Right lung (tissue), 10 donors: ENCODE measurements at places on chromosomes 16 and 17.
A peak's percentile ranks its signal among the peaks of the same experiment; 100 is the strongest.

DNA sequence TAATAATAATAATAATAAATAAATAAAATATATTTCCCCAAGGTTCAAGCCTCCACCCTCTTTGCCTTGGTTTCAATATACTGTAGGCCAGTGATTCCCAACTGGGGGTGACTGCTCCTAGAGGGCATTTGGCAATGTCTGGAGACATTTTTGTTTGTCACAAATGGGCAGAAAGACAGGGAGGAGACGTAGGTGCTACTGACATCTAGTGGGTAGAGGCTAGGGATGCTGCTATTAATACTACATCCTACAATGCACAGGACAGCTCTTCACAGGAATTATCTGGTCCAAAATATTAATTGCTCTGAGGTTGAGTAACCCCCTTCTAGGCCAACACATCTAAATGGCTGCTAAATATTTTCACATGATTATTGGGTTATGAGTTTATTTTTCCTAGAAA, 12.8 kb upstream of the PRR14 start:
- DNase-seq, result no peak

DNA sequence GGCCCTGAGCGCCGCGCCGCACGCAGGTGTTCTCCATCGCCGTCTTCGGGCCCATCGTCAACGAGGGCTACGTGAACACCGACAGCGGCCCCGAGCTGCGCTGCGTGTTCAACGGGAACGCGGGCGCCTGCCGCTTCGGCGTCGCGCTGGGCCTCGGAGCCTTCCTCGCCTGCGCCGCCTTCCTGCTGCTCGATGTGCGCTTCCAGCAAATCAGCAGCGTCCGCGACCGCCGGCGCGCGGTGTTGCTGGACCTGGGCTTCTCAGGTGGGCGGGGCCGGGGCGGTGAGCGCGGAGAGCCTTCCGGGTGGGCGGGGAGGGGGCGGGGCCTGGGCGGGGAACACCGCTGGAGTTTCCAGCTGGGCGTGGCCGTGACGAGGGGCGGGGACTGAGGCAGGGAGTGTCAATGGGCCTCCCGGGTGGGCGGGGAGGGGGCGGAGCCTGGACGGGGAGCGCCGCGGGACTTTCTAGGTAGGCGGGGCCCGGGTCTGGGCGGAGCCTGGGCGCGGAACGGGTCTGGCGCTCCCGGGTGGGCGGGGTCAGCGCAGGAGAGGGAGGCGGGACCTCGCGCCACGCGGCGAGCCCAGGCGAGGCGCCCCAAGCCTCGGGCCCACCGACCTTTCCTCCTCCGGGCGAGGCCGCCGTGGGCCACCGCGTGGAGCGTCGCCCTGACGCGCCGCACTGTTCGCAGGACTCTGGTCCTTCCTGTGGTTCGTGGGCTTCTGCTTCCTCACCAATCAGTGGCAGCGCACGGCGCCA, 2.4 kb downstream of the SYNGR3 start:
- DNase-seq, result peak; percentile 70

DNA sequence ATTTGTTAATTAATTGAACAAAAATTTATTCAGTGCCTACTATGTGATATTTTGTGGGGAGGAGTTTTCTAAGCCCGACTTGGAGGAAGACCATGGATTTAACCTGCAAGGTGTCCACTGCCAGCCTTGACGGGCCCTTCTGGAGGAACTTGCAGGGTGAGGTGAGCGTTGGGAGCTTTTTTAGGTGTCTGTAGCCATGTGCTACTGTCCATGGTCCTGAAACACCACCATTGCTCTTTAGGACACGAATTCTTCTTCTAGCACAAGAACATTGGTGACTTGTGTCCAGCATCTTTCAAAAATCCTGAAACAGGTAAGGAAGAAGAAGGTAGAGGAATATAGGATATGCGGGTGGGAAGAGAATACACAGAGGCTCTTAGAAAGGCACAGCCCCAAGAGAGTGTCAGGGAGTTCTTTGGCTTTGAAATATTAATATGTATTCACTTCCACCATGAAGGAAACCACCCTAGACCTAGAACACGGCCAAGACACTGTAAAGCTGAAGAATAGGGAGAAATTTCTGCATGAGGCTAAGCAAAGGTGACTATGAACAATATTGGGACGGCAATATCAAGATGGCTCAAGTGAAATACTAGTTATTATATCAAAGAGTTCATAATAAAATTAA, 27.9 kb upstream of the OR4D1 start:
- peak; percentile 51 for DNase-seq

DNA sequence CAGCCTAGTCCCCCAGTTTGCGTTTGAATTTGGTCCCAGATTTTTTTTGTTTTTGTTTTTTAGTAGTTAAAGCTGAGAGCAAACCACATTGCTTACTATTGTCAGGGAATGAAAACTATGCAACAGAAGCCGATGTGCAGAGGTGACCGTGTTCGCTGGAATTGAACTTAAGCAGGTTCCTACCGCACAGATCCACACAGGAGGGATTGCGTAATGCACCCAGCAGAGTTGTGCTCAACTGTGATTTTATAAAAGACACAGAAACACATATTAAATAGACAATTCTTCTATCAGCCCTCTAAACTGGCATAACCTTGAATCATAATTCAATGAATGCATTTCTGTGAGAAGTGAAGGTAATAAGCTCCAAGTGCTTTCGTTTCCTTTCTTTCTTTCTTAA, 443.0 kb downstream of the WWOX start:
- DNase-seq, result no peak

- no peak for DNase-seq
Observed at GRCh38 chr17:48012654-48013053, 24.9 kb downstream of the COPZ2 start.

GRCh38 chr17:4310354-4311060, 46.7 kb upstream of the ANKFY1 start:
- DNase-seq, result no peak

GRCh38 chr17:64639516-64639915, 22.6 kb downstream of the SMURF2 start:
- no peak for DNase-seq

DNA sequence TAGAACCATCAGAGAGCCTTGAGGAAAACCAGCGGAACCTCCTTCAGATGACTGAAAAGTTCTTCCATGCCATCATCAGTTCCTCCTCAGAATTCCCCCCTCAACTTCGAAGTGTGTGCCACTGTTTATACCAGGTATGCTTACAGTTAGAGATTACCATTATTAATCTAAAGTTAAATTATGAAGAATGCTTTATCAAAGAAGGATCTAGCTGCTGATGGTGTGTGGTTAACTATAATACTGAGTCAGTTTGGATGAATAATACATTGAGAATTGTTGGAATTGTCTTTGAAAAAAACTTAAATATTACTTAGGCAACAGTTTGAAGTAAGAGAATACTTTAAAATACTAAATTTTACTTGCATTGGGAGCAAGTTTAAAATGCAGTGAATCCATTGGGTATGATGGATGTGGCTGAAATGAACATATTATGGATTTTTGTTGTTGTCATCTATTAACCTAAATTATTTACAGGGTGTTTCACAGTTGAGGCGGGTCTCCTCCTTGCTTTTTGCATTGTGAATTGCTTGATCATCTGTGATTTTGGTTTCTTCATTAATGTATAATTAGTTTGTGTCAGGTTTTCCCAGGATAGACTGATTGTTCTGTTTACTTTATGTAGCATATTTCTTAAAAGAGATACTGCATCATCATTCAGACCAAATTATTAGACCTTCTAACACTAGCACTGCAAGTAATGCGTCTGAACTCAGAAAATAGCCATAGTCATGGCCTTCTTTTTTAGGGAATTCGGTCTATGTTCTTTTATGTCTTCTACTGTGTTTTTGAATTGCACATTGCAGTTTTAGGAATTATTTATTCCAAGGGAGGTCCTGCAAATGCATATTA, 47.8 kb downstream of the OMG start:
- no peak for DNase-seq

GRCh38 chr16:46648656-46649055, 27.5 kb upstream of the SHCBP1 start:
- DNase-seq, result no peak

GRCh38 chr17:2511138-2511461, 588 bp downstream of the METTL16 start:
- no peak for DNase-seq

DNA sequence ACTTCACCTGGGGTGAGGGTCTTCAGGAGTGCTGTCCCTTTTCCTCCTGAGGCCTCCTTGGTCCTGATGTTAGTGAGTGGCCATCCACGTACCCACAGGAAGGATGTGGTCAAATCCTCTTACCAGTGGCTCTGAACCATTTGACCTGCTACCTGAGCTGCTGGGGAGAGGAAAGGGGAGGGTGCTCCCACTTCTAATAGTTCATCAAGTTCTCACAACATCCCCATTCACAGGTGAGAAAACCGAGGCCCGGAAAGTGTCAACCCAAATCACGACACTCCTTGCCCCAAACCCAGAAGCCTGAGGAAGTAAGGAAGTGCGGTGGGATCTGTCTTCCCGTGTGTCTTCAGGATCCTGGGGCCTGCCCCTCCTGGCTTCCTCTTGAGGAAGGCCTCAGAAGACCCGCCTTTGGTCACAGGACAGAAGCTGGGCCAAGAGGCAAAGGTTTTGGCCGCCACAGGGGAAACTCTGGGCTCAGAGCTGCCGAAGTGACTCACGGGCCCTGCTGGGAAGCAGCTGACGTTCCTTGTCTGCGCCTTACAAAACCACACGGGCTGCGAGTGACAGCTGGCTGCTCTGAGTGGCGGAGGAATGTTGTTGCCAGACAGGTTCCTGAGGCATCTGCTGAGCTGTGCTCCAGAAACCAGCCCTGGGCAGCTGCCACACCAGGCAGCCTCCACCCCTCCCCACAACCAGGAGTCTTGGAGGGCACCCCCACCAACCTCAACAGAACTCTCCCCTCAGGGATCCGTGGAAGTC, 13.9 kb upstream of the KIFC3 start:
- DNase-seq, result peak; percentile 72

DNA sequence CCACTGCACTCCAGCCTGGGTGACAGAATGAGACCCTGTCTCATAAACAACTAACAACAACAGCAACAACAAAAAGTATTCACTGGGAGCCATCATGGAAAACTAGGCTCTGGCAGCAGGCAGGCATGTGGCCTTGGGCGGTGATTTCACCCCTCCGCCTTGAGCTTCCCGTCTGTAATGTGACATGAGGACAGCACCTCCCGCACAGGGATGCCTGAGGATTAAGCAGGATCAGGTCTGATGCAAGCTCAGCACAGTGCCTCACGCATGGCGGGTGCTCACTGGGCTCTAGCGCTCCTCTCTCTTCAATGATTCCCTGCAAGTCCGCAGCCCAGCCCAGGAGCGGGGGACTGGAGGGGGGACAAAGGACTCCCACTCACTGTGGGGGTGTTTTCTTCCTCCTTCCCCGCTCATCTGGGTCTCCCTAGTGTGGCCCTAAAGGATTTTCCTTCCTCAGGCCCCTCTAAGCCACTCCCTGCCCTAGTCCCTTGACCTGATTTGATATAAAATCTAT, 2.8 kb downstream of the PLCD3 start:
- DNase-seq, result no peak

- no peak for DNase-seq
Observed at GRCh38 chr16:1832838-1833454, 5.9 kb downstream of the FAHD1 start.

DNA sequence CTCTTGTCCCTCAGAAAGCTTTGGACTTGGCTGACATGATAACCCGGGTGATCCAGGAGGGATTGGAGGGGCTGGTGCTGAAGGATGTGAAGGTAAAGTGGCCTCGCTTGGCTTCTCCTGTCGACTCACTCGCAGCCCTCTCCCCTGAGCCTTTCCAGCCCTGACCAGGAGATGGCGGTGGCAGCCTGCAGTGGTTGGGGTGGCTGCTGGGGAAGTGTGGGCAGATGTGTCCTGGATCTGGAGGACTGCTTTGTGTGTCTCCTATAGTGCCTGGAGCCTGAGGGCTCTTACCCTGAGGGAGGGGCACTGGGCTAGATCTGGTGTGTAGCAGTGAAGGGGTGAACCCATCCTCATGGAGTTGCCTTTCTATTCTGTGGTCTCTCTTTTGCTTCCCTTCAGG, 17.9 kb downstream of the LIG3 start:
- no peak for DNase-seq

DNA sequence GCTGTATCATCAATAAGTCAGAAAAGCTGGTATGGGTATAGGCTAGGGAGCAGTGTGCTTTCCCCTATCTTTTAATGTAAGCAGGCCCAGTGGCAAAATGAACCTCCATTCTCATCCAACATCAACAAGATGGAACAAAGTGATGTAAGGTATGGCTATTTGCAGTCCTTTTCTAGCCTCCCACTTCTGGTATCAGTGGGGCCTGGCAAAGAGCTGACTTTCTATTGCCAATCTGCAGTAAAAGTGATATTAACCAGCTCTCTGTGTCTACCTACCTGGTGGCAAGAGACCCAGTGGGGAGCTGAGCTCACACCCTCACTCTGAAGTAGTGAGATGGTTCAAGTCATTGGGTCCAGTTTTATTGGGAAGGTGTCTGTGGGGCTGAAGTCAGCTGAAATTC, 1492.6 kb downstream of the CDH11 start:
- DNase-seq, result no peak

- DNase-seq, result no peak
Observed at GRCh38 chr16:75261590-75262078, 10.2 kb upstream of the BCAR1 start.

GRCh38 chr17:14460516-14461226, 159.8 kb downstream of the HS3ST3B1 start:
- no peak for DNase-seq

DNA sequence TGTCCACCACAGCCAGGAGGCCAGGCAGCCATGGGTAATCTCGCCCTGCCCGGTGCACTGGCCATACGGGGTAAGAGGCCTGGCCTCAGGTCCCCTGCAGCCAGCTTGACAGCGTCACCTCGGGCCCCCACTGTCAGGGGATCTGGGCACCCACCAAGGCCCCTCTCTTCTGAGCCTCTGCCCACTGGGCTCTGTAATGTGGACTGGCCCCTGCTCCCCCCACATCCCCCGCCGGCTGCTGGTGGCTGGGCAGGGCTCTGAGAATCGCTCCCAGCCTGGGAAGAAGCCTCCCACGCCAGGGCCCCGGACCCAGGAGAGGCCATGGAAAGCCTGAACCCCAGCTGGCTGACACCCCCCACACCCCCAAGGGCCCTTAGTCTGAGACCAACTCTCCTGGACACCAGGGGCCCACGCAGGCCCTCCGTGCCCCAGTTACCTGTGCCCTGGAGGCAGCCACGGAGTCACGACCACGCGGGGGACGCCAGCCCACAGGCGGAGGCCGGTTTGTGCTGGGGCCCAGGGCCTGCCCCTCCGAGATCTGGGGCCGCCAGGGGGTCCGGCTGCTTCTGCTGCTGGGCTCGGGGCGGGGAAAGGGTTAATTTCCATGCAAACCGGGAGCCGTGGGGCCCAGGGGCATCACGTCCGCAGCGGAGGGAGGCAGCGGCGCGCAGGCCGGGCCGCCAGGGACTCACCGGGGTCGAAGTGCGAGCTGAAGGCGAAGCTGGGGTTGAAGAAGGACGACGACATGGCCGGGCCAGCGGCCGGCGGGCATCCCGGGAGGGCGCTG, at the start of gene PVALEF:
PVALEF (plus strand) TSS at position 262 of the 787 bp plus-strand sequence. CDS start 15,720 bp downstream, outside the sequence.
- DNase-seq, result no peak

DNA sequence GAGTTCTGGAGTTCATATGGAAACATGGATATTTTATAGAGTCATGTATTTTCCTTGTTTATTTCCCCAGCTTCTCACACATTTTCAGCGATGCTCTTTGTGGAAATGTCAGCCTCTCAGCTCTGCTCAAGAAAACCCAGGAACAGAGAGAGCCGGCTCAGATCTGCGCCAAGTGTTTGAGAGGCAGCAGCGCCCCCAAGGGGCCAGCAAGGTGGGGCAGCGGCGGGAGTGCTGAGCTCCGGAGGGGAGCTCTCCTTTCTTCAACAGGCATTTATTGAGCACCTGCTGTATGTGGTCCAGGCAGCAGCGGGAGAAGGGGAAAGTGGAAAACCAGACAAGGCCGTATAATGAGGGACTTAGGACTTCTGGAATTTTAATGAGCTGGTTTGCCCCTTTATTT, 421.1 kb upstream of the C16orf82 start:
- no peak for DNase-seq

GRCh38 chr17:78739331-78739931, 42.6 kb downstream of the CYTH1 start:
- DNase-seq, result no peak
